ENCODE measurements at places on chromosomes 13 and 19. TPM values are rescaled to one million over a fixed set of nuclear protein-coding genes. Genes with fewer than 3 reads are reported as not detected.

The SMAD9 gene
- 5.3 TPM for total RNA-seq

The IL11 gene
- total RNA-seq = not detected

DNA sequence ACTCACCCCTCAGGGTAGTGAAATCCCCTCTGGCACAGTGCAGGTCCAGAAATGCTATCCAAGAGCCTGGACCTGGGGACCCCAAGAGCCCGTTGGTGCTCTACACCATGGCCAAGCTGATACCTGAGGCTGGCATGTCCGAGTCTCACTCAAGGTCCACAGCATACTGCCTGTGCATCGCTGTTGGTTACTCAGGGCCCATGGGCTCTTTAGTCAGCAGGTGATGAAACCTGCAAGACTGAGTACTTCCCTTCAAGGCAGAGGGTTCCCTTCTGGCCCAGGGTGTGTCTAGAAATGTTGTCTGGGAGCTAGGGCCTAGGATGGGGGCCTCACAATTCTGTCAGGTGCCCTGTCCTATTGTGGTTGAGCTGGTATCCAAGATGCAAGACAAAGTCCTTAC, 19.6 kb upstream of the KBTBD7 start:
- no peaks in the 10 kb centered on the region for H3K4me1 ChIP-seq
- H3K36me3 ChIP-seq = no peaks in the 10 kb centered on the region
- no peak overlapping the region for H3K4me3 ChIP-seq
- H3K27me3 ChIP-seq = no peaks in the 10 kb centered on the region

- no peaks in the 10 kb centered on the region for H3K4me1 ChIP-seq
- no peak for DNase-seq
- H3K27ac ChIP-seq = no peak overlapping the region
- peaks cover 3% of the 10 kb centered on the region for H3K27me3 ChIP-seq
Observed at GRCh38 chr19:19230999-19231398, 19.2 kb downstream of the NCAN start.

GRCh38 chr13:38686577-38687245, at the start of gene FREM2:
TSS of gene FREM2 (plus strand) at chr13:38687077. CDS start at chr13:38687345, 268 bp downstream.
- no peaks in the 10 kb centered on the region for H3K36me3 ChIP-seq
- H3K27me3 ChIP-seq = peaks cover 15% of the 10 kb centered on the region
- H3K4me1 ChIP-seq = peaks cover 7% of the 10 kb centered on the region

GRCh38 chr13:80022146-80022545, 318.8 kb downstream of the SPRY2 start:
- H3K27ac ChIP-seq = no peak overlapping the region
- no peaks in the 10 kb centered on the region for H3K36me3 ChIP-seq
- H3K4me3 ChIP-seq = no peak overlapping the region
- no peaks in the 10 kb centered on the region for H3K4me1 ChIP-seq

- no peak for DNase-seq
- H3K27ac ChIP-seq = no peak overlapping the region
Observed at GRCh38 chr13:51052581-51052980, 58.5 kb downstream of the C13orf42 start.

GRCh38 chr13:67161176-67161575, 69.0 kb downstream of the PCDH9 start:
- no peak overlapping the region for H3K4me3 ChIP-seq
- H3K4me1 ChIP-seq = no peaks in the 10 kb centered on the region
- no peaks in the 10 kb centered on the region for H3K27me3 ChIP-seq
- H3K27ac ChIP-seq = no peak overlapping the region
- H3K36me3 ChIP-seq = no peaks in the 10 kb centered on the region

DNA sequence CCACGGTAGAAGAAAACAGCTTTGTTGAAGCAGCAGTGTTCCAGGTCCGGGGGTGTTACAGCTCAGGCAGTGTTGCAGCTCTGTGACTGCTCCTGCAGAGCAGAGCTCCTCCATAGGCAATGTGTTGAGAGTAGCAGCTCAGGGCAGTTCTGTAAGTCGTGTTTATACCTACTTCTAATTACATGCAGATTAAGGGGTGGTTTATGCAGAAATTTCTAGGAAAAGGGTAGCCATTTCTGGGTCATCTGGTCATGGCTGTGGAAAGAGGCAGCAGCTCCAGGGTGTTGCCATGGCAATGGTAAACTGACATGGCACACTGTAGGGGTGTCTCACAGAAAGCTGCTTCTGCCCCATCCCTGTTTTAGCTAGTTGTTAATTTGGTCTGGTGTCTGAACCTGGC, 316.4 kb downstream of the GPC5 start:
- no peak for DNase-seq
- H3K36me3 ChIP-seq = no peaks in the 10 kb centered on the region
- no peak overlapping the region for H3K27ac ChIP-seq
- no peak overlapping the region for H3K4me3 ChIP-seq
- H3K27me3 ChIP-seq = no peaks in the 10 kb centered on the region
- no peaks in the 10 kb centered on the region for H3K4me1 ChIP-seq

DNA sequence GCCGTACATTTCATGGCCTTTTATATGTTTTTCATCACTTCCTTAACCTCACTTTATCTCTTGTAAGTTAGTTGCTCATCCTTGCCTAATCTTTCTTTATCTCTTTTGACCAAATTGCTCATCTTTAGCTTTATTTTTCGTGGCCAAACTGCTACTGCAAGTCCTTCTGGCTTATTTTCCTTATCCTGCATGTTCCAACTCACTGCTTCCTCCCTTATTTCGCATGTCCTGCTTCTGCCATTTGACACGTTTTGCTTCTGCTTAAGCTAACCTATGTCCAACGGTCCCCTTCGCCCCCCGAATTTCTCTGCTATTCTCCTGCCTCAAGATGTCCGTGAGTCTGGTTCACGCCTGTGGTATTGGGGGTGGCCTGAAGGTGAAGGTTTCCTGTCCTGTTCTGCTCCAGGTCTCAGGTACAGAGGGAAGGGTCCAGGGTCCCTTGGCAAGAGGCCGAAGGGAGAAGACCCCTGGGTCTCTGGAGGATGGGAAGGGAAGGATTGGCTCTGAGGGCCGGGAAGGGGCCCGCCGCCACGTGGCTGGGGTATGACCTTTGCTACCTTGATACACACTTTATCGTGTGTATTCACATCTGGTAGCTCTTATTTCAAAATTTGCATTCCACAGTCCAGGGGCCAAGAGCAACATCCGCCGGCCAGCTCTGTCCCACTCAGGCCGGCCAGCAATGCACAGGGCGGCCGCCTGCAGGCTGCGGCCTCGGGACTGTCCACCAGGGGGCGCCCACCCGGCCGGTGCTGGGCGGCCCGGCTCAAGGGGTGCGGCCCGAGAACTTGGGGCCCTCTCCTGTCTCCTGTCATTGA, 2.9 kb upstream of the C19orf85 start:
- H3K27ac ChIP-seq = no peak overlapping the region
- H3K27me3 ChIP-seq = no peaks in the 10 kb centered on the region
- H3K36me3 ChIP-seq = no peaks in the 10 kb centered on the region
- no peak for DNase-seq
- no peak overlapping the region for H3K4me3 ChIP-seq

- H3K27ac ChIP-seq = no peak overlapping the region
- H3K36me3 ChIP-seq = no peaks in the 10 kb centered on the region
- peaks cover 4% of the 10 kb centered on the region for H3K4me1 ChIP-seq
- no peak overlapping the region for H3K4me3 ChIP-seq
- peaks cover 36% of the 10 kb centered on the region for H3K27me3 ChIP-seq
- no peak for DNase-seq
Observed at GRCh38 chr19:6500837-6501739, 1.0 kb downstream of the TUBB4A start.

Data from breast epithelium (tissue), 4 donors.